ENCODE measurements at places on chromosomes 5 and 9. TPM values are rescaled to one million over a fixed set of nuclear protein-coding genes. Genes with fewer than 3 reads are reported as not detected.

Gene SH3GLB2
- 183 TPM for total RNA-seq

Gene GRIA1
- total RNA-seq: not detected

- no peak overlapping the region for H3K27ac ChIP-seq
- no peak for DNase-seq
- no peaks in the 10 kb centered on the region for H3K27me3 ChIP-seq
- H3K4me3 ChIP-seq: no peak overlapping the region
- H3K36me3 ChIP-seq: peaks cover 12% of the 10 kb centered on the region
- no peaks in the 10 kb centered on the region for H3K4me1 ChIP-seq
These were observed 72.6 kb downstream of the SMARCA2 start for GRCh38 chr9:2087500-2088313.

Gene NRG2
- 4.8 TPM for total RNA-seq

GRCh38 chr9:127133739-127134167 lies 11.3 kb upstream of the ANGPTL2 start:
- peaks cover 23% of the 10 kb centered on the region for H3K27me3 ChIP-seq
- H3K4me3 ChIP-seq: no peak overlapping the region
- H3K36me3 ChIP-seq: no peaks in the 10 kb centered on the region
- no peak for DNase-seq

Gene NUP155
- 37.6 TPM for total RNA-seq

DNA sequence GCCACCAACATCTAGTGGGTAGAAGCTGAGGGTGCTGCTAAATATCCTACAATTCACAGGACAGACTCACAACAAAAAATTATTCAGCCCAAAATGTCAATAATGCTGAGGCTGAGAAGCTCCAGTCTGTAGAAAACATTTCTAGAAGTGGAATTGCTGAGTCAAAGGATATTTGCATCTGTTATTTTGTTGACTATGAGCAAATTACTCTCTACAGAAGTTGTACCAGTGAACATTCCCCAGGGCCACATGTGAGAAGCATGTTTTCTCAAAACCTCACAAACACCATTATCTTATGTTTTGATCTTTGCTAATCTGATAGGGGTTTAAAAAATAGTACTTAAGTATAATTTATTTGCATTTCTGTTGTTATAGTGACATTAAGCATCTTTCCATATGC lies 15.4 kb downstream of the ITK start:
- no peak overlapping the region for H3K4me3 ChIP-seq
- H3K27me3 ChIP-seq: peaks cover 3% of the 10 kb centered on the region
- no peaks in the 10 kb centered on the region for H3K4me1 ChIP-seq
- no peak overlapping the region for H3K27ac ChIP-seq
- no peak for DNase-seq

GRCh38 chr9:2066312-2067273 lies 51.4 kb downstream of the SMARCA2 start:
- H3K4me3 ChIP-seq: no peak overlapping the region
- no peaks in the 10 kb centered on the region for H3K27me3 ChIP-seq
- H3K4me1 ChIP-seq: peaks cover 8% of the 10 kb centered on the region
- H3K27ac ChIP-seq: no peak overlapping the region

DNA sequence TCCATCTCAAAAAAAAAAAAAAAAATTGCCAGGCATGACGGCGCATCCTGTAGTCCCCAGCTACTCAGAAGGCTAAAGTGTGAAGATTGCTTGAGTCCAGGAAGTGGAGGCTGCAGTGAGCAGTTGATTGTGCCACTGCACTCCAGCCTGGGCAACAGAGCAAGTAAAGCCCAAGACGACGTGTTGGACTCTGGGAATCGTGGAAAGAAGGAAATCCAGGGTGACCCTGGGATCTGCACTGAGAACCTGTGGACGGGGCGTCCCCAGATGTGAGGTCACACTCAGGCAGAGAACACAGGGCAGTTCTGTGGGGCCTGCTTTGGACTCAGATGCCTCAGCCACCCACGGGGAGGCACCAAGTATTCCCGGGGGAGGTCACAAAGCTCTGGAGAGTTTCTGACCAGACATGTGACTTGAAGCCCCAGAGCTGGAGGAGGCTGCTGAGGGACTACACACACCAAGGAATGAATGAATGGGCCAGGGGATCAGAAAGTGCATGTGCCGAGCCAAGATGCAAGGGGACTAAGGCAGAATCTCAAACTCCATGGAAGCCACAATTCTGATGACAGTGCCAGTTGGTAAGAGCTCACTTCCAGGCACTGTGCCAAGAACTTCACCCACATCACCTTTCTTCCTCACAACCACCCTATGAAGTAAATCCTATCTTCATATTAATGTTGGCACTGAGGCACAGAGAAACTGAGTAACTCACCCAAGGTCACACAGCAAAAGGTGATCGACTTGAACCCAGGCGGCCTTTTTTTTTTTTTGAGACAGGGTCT lies 12.9 kb downstream of the DYNC2I2 start:
- H3K27me3 ChIP-seq: no peaks in the 10 kb centered on the region
- no peaks in the 10 kb centered on the region for H3K4me1 ChIP-seq
- H3K27ac ChIP-seq: no peak overlapping the region

Measured in progenitor cell of endocrine pancreas (in vitro differentiated cells).